ENCODE measurements at places on chromosomes 2 and 18.

- DNase-seq = no peak
These were observed 45.1 kb upstream of the FOSL2 start for GRCh38 chr2:28347596-28347995.

- DNase-seq = no peak
These were observed 352.4 kb upstream of the SMIM21 start for GRCh38 chr18:75779910-75780309.

- no peak for DNase-seq
These were observed 217.3 kb downstream of the TTC32 start for GRCh38 chr2:19684516-19684915.

DNA sequence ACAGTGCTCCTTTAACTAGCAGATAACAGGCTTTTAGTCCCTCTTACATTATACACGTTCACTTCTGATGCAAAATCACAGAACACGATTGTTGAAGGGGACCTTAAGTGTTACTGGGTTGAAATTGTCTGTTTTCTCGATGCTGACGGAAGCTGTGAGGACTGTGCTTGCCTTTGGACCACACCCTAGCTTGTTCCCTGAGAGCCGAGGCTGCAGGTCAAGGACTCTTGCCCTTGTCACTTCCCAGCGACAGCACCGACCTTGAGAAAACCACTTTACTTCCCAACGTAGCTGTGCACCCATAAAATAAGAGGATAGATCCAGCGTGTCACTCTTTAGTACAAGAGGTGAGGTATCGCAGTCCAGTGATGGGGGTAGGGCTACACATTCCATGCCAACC, 701.0 kb downstream of the DCDC2C start:
- DNase-seq = no peak

DNA sequence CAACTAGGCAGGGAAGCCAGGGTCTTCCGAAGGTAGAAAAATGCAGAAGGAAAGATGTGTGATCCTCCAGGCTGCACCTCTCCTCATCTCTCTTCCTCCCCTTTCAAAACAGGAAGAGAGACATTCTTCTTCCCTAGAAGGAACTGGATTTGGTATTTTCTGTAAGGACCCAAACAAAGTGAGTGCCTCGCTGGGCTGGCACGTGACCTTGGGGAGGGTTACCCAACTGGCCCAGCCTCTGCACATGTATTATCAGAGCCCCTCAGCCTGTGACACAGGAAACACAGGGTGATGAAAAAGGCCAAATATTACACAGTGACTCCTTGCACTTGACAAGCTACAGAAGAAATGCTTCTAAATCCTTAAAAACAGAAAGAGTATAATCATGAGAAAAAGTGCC, 2.3 kb downstream of the HJURP start:
- no peak for DNase-seq

GRCh38 chr2:230751062-230751461, 38.4 kb downstream of the CAB39 start:
- DNase-seq = no peak

DNA sequence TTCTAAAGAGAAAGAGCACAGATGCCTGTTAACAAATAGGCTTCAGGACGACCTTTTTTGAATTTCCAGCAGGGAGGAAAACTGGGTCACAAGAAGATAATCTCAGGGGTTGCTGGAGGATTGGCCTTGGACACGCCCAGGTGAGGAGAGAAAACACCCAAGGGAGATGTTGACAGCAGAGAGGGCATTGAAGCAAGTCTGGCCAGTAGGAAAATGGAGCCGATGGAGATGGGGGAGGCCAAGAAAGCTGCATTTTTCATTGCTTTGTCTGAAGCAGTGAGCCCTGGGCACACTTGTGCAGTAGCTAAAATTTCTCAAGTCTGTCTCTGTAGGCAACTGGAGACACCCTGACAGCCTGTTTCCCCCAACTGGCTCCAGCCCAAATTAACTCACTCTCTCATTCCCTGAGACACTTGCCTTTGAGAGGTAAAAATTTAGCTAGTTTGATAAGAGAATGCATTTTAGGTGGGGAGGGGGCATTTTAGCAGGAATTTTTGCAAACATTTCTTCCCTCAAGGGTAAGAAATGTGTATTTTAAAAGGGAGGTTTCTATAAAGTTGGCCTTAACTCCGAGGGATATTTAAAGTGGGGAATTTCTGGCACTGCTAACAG, 165.5 kb downstream of the TGIF1 start:
- no peak for DNase-seq

DNA sequence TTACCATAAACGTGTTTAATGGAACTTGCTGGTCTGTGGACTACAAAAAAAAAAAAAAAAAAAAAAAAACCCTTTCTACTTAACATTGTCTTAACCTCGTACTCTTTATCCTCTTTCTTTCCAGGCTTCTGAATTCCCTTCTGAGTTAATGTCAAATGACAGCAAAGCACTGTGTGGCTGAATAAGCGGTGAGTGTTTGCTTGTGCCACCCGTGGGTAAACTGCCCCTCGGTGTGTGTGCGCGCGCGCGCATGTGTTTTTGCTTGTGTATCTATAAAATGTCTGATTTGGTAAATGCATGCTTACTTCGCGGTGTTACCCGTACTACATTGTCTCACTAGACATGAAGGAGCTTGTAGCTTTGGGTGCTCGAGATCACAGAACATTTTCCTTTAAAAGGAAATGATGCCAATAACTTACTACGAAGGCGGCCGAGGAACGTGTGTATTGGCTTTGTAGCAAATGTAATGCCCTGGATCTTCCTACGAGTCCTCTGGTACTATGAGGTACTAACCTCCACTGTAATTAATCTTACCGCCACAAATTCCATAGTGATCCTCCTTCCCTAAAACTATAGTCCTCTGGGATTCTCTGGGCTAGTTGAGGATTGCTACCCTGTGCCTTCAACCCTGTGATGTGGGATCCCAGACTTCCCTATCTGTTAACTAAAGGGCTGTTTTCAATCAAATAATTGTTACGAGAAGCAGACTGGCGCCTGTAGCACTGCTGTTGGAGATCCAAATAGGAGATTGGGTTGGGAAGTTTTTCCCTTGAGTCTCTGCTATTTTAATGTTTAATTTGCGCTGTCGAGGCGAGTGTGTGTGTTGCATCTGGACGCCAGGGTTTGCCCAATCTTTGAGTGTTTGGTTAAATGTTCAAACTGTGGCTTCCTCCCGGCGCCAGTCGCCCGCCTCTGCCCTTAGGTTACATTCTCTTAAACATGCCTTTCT, 1.1 kb downstream of the ID2 start:
- DNase-seq = peak; percentile 73
